GM23248 (cell line): ENCODE measurements at places on chromosomes 7 and 10. TPM values are rescaled to one million over a fixed set of nuclear protein-coding genes. Genes with fewer than 3 reads are reported as not detected.

The SLC39A12 gene
- not detected in 2 replicates for polyA plus RNA-seq

GRCh38 chr10:74419958-74420375, 268.9 kb downstream of the ADK start:
- DNase-seq, result peak; percentile 51

DNA sequence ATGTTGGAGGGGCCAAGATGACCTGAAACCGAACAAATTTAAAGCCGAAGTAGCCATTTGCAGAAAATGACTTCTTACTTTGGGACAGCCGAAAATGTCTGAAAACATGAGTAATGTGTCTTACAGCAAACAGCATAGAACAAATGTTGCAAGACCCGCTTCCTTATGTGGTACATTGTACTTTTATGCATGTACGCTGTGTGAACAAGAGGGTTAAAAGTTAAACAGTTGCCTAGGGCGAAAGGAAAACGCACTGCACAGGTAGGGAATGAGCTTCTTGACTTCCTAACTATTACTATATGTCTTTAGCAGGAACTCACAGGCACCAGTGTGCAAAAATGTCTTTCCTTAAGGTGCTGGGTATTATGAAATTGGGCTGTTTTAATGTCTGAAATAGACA, 303.5 kb upstream of the MGMT start:
- DNase-seq, result no peak

DNA sequence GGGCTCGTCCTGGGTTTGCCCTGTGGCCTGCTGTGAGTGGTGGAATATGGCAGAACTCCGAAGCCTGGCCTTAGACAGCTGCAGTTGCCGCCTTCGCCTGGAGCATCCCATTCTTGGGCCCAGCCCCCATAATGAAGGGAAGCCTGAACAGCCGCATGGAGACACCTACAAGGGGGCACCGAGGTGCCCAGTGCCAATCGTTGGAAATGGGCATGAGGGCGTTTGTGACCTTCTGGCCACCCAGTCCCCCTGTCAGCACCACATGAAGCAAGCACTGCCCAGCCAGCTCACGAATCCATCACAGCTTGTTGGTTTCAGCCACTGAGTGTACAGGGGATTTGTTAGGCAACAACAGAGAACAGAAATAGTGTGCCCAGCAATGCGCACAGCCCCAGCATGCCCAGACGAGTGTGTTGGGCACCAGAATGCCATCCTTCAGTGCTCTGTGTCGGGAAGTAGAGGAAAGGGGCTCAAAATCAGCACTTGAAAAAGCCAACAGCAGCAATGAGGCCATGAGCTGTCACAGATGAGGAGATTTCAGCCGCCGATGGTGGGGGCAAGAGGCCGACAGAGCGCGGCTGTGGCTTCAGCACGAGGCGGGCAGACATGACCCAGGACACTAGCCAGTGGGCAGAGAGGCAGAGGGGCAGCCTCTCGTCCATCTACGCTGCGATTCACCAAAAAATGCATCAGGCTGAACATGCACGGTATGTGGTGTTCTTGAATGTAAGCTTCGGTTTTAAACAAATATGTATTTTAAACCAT, 91.2 kb downstream of the TNS3 start:
- no peak for DNase-seq

DNA sequence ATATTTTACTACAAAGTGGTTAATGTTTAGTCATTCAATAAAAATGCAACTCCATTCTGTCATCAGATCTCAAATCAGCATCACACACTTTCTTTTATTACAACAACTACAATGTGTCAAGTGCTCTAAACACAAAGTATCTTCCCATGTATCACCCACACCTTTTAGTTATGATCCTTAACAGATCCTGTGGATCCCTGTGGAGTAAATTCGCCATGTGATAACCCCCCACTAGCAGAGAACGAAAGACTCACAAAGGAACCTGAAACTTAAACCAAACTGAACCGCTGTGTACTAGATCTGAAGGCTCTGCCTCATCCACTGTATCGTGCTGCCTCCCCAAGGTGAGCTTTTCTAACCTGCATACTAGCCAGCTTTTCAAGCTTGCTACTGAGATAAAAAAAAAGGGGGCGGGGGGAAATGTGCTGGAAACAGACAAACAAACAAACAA, 1.7 kb downstream of the DPY19L1 start:
- peak; percentile 52 for DNase-seq

The JCAD gene
- 17.1 and 21.1 TPM in 2 replicates for polyA plus RNA-seq

DNA sequence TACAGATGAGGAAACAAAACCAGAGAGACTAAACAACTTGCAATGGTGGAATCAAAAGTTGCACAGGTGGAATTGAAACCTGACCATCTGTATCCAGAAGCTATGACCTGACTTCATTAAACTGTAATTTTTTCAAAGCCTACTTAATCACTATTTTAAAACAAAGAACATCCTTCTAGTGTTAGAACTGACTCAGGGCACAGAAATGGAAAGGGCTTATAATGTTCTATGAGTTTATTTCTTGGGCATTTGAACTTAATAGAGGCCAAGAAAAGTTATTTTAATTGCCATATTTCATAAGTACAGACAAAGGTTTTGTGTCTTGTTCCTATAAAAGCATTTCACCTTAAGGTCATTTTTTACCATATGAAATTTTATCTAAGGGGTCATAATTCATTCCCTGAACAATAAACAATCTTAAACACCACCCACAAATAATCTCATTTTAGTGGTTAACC, 8.8 kb downstream of the ITGB1 start:
- peak; percentile 54 for DNase-seq

- no peak for DNase-seq
Observed at GRCh38 chr7:134770676-134771075, 8.8 kb upstream of the CALD1 start.

DNA sequence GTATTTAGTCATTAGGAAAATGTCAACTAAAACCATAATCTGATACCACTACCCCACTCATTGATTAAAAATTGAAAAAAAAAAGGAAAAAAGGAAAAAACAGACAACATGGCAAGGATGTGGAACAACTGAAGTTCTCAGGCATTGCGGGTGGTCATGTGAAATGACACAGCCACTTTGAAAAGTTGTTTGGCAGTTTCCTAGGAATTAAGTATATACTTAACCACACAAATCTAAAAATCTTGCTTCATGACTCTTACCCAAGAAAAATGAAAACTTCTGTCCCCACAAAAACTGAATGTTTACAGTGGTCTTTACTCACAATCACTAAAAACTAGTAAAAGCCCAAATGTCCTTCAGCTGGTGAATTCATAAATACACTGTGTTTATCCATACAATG, 254.5 kb downstream of the AHR start:
- DNase-seq, result no peak

DNA sequence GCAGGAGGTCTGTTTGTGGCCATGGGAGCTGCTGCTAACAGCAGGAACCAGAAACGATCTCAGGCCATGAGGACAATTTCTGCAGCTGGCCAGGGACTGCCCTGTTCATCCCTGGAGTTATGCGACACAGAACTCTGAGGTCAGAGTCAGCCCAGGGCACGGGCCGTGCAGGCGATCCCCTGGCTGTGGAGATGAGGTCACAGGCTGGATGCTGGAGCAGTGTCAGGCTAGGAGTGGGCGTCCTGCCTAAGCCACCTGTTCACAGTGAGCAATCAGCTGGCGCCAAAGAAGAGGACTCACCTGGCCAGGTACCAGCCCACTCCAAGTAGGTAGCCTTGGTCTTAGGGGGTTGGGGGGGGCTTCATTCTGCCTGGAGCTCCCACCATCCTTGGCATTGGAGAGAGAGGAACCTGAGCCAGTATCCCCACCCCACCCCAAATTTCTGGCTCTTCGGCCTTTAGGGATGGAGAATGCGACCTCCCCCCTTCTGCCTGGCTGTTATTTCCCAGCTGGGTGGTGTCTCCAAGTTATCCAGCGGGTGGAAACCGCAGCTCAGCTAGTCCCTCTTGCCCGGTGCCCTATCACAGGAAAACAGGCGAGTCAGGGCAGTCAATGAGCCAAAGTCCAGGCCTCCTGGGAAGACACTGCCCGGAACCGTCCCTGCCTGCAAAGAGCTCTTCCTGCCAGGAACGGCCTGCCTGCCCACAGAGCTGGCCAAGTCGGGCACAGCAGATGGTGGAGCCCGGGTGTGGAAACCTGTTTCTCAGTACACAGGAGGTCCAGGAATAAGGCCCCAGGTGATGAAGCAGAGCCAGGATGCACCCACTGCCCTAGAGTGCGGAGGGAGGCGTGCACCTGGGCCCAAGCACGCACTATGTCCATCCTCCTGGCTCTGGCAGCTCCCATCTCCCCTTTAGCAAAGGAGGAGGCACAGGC, 1.8 kb upstream of the TTYH3 start:
- DNase-seq, result no peak

The MYO1G gene
- polyA plus RNA-seq, result 0.14 TPM in 1 of 2 replicates, not detected in the other

The AHR gene
- polyA plus RNA-seq, result 18.6 and 19.0 TPM in 2 replicates

DNA sequence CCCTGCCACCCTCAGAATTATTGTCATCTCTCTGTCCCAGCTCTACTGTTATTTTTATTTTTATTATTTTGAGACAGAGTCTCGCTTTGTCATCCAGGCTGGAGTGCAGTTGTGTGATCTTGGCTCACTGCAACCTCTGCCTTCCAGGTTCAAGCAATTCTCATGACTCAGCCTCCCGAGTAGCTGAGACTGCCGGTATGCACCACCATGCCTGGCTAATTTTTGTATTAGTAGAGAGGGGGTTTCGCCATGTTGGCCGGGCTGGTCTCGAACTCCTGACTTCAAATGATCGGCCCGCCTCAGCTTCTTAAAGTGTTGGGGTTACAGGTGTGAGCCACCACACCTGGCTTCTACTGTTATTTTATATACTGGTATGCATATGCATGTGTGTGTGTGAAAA, 11.0 kb downstream of the CALHM2 start:
- peak; percentile 28 for DNase-seq

DNA sequence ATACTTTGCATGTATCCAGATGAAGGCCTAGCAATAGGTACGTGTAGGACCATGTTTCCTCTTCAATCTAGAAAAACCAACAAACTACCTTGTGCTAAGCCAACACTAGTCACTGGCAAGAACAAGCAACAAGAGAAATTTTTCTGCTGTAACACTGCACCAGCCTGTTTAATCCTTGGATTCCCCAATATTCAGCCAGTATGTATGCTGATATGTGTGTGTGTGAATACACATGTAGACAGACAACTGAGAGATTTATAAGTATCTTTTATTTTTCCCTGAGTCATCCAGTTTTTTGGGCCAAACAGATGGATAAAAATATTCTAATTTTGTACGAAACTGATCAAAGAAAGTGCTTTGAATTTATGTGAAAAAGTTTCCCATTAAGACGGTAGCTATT, 26.2 kb downstream of the GLI3 start:
- no peak for DNase-seq

The HHEX gene
- polyA plus RNA-seq, result 0.10 and 0.32 TPM in 2 replicates

DNA sequence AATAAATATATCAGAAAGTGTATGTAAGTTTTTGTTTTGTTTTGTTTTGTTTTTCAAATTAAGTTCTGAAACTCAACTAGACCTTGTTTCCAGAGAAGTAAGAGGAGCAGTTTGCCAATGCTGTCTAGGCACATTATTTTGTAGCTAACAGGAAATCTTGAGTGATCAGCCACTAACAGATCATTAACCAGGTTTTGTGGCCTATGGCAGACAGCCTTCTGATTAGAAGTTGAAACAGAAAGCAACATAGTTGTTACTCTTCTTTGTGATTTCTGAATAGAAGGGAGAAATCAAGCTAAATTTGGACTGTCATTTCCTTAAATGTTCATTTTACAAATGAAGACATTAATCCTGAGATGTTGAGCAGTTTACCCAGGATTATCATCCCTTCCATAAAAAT, 142.6 kb downstream of the PLXDC2 start:
- no peak for DNase-seq

DNA sequence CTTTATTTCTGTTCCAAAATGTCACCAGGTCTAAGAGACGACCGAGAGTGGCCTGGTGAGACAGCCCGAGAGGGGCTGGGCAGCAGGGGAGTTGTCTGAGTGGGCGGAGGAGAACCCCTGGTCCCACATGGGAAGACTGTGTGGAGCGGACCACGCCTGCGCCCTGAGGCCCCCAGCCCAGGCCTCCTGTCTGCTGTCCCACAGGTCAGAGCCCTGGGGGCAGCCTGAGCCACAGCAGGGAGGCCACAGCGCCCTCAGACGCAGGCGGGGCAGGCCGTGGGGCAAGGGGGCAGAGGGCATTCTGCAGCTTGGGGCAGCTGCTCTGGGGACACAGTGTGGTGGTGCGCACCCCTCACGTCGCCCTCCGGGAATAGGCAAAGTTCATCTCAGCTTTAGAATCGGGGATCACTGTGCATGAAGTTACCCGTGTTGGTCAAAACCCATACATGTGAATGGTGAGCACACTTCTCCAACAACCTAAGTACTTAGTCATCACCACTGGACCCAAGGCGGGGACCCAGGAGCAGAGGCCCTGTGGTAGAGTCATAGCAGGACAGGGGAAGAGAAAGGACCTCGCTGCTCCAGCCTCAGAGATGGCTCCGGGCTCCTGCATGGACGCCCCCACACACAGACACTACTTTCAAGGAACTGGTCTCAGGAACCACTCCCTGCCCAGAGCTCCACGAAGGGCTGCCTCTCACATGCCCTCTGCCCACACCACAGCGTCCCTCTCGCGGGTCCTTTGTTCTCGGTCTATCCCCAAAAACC, 214.7 kb downstream of the ELFN1 start:
- DNase-seq, result peak; percentile 66

The PNLIPRP2 gene
- polyA plus RNA-seq, result not detected in 2 replicates

DNA sequence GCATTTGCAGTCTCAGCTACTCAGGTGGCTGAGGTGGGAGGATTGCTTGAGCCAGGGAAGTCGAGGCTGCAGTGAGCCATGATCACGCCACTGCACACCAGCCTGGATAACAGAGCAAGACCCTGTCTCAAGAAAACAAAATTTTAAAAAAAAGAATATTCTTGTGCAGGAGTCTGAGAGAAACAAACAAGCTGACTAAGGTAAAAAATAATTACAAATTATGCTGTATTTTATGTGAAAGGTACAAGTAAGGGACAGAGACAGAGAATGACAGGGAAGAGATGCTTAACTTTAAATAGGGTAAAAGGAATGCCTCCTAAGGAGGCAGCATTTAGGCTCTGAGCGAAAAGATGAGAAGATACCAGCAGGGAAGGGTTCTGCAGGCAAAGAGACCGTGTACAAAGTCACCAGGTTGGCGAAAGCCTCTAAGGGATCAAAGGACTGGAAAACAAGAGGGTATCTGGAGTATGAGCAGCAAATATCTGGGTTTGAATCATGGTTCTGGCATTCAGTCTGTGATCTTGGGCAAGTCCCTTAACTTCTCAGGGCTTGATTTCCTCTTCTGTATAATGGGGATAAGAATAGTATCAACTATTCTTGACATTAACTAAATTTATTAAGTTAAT, 106.2 kb upstream of the RHOBTB1 start:
- DNase-seq, result no peak

DNA sequence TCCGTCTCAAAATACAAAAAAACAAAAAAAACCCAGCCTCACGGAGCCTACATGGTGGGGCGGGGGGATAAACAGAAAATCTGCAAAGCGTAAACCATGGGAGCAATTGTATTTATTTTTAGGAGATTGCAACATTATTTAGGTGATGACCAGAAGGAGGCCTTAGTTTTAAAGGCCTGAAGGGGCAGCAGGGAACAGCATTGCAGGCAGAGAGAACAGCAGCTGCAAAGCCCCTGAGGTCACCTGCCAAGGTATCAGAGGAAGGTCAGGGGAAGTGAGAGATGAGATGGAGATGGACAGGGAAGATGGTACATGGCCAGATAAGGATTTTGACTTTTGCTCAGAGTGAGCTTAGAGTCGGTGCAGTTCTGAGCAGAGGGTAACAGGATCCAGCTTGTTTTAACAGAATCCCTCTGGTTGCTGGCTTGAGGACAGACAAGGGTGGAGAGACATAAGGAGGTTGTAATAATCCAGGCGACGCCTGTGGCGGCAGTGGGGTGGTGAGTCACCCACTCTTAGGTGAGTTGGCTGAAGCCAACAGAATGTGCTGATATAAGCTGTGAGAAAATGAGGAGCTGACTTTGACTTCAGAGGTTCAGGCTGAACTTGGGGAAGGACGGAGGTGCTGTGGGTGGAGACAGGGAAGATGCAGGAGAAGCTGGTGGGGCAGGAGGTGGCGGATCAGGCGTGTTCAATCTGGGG, 82.3 kb upstream of the GTF2I start:
- DNase-seq, result peak; percentile 69

The SFRP5 gene
- polyA plus RNA-seq, result not detected in 2 replicates
